Neuronal stem cell (in vitro differentiated cells): ENCODE measurements at places on chromosomes 6 and 20.
A peak's percentile ranks its signal among the peaks of the same experiment; 100 is the strongest.

DNA sequence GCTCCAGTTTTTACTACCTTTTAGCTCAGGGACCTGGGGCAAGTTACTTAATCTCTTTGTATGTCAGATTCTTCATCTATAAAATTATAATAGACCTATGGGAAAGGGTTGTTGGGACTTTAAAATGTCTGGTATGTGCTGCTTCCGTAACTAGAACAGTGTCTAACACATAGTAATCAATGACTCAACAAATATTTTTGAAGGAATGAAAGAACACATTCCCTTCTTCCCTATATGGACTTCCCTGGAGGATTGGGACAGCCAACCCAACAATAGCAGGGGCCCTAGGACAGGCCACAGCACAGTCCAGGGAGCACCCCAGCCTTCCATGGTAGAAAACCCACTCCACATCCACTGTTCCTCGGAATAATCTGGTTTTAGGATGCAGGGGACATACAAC, 50.7 kb upstream of the TPD52L1 start:
- H3K27ac ChIP-seq = no peak overlapping the region
- no peaks in the 10 kb centered on the region for H3K36me3 ChIP-seq
- peaks cover 15% of the 10 kb centered on the region for H3K4me1 ChIP-seq
- no peak overlapping the region for H3K4me3 ChIP-seq
- DNase-seq = no peak
- no peaks in the 10 kb centered on the region for H3K27me3 ChIP-seq

GRCh38 chr6:129153257-129153656, 270.3 kb downstream of the LAMA2 start:
- no peak for DNase-seq
- H3K27ac ChIP-seq = no peak overlapping the region
- no peaks in the 10 kb centered on the region for H3K27me3 ChIP-seq
- H3K4me1 ChIP-seq = no peaks in the 10 kb centered on the region

- no peaks in the 10 kb centered on the region for H3K36me3 ChIP-seq
- H3K27ac ChIP-seq = no peak overlapping the region
- H3K27me3 ChIP-seq = peaks cover 3% of the 10 kb centered on the region
These were observed 64.8 kb downstream of the SLC2A10 start for GRCh38 chr20:46774236-46774635.

DNA sequence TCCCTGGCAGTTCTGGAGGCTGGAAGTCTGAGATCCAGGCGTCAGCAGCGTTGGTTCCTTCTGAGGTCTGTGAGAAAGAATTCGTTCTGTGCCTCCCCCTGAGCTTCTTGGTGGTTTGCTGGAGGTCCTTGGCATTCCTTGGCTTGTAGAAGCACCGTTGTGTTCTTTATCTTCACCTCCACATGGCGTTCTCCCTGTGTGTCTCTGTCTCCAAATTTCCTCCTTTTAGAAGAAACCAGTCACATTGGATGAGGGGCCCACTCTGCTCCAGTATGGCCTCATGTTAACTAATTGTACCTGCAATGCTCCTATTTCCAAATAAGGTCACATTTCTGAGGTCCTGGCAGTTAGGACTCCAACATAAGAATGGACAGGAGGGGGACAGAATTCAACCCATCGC, 73.0 kb upstream of the BACH2 start:
- peaks cover 5% of the 10 kb centered on the region for H3K4me1 ChIP-seq
- no peaks in the 10 kb centered on the region for H3K36me3 ChIP-seq
- H3K27me3 ChIP-seq = no peaks in the 10 kb centered on the region
- no peak for DNase-seq

DNA sequence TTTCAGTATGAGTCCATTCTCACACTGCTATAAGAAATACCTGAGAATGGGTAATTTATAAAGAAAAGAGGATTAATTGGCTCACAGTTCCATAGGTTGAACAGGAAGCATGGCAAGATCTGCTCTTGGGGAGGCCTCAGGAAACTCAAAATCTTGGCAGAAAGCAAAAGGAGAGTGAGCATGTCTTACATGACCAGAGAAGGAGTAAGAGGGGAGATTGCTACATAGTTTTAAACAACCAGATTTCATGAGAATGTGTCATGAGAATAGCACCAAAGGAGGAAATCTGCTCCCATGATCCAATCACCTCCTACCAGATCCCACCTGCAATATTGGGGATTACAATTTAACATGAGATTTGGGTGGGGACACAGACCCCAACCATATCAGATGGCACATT, 672.4 kb downstream of the HTR1B start:
- no peaks in the 10 kb centered on the region for H3K4me1 ChIP-seq
- no peaks in the 10 kb centered on the region for H3K36me3 ChIP-seq
- H3K4me3 ChIP-seq = no peak overlapping the region
- H3K27ac ChIP-seq = no peak overlapping the region
- no peaks in the 10 kb centered on the region for H3K27me3 ChIP-seq

GRCh38 chr6:165845493-165845892, 182.5 kb upstream of the PDE10A start:
- H3K27ac ChIP-seq = no peak overlapping the region
- no peaks in the 10 kb centered on the region for H3K36me3 ChIP-seq

- H3K4me1 ChIP-seq = peaks cover 16% of the 10 kb centered on the region
- no peak for DNase-seq
- peak overlapping the region; percentile 60 for H3K4me3 ChIP-seq
- H3K27me3 ChIP-seq = no peaks in the 10 kb centered on the region
- no peaks in the 10 kb centered on the region for H3K36me3 ChIP-seq
These were observed 167.0 kb downstream of the ERMARD start for GRCh38 chr6:169918239-169918953.

- H3K27me3 ChIP-seq = no peaks in the 10 kb centered on the region
- DNase-seq = no peak
- no peak overlapping the region for H3K27ac ChIP-seq
- peaks cover 88% of the 10 kb centered on the region for H3K36me3 ChIP-seq
- H3K4me3 ChIP-seq = no peak overlapping the region
These were observed 4.9 kb downstream of the GTPBP2 start for GRCh38 chr6:43623880-43624785.

GRCh38 chr20:48635791-48636267, 192.0 kb downstream of the PREX1 start:
- no peak overlapping the region for H3K4me3 ChIP-seq
- H3K36me3 ChIP-seq = peaks cover 100% of the 10 kb centered on the region
- H3K27ac ChIP-seq = no peak overlapping the region

DNA sequence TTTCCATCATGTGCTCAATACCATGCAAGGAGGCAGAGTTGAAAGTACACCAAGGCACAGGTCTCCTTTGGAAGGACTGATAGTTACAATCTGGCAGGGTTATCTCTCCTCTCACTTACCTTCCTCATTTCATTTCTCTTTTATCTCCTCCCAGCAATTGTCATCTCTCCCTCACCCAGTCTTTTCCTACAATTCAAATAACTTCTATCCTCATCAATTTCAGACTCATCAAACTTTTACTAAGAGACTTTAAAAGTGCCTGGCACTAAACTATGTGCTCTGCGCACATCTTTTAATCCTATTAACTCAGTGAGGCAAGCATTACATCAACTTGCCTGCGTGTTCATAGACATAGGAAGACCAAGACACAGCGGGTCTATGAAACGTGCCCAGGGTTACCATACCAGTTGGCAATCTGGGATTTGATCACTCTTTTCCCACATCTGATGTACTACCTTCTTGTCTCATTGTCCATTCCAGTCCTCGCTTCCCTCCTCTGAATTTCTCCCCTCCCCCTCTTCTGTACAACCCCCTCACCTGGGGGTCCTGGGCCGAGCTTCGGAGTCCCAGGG, 1.2 kb downstream of the VARS1 start:
- peak overlapping the region; percentile 87 for H3K4me3 ChIP-seq
- H3K4me1 ChIP-seq = peaks cover 2% of the 10 kb centered on the region
- no peak for DNase-seq
- no peak overlapping the region for H3K27ac ChIP-seq
- no peaks in the 10 kb centered on the region for H3K27me3 ChIP-seq

DNA sequence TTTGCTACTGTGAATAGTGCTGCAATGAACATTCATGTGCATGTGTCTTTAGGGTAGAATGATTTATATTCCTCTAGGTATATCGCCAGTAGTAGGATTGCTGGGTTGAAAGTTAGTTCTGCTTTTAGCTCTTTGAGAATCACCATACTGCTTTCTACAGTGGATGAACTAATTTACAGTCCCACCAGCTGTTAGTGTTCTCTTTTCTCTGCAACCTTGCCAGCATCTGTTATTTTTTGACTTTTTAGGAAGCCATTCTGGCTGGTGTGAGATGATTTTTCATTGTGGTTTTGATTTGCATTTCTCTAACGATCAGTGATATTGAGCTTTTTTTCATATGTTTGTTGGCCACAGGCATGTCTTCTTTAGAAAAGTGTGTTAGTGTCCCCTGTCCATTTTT, 40.0 kb downstream of the PLG start:
- no peaks in the 10 kb centered on the region for H3K36me3 ChIP-seq
- H3K4me1 ChIP-seq = no peaks in the 10 kb centered on the region
- no peak for DNase-seq

- no peak for DNase-seq
- H3K4me1 ChIP-seq = peaks cover 49% of the 10 kb centered on the region
- peak overlapping the region; percentile 3 for H3K4me3 ChIP-seq
- H3K27ac ChIP-seq = peak overlapping the region; percentile 10
These were observed 6.0 kb downstream of the SDC4 start for GRCh38 chr20:45341939-45342854.

DNA sequence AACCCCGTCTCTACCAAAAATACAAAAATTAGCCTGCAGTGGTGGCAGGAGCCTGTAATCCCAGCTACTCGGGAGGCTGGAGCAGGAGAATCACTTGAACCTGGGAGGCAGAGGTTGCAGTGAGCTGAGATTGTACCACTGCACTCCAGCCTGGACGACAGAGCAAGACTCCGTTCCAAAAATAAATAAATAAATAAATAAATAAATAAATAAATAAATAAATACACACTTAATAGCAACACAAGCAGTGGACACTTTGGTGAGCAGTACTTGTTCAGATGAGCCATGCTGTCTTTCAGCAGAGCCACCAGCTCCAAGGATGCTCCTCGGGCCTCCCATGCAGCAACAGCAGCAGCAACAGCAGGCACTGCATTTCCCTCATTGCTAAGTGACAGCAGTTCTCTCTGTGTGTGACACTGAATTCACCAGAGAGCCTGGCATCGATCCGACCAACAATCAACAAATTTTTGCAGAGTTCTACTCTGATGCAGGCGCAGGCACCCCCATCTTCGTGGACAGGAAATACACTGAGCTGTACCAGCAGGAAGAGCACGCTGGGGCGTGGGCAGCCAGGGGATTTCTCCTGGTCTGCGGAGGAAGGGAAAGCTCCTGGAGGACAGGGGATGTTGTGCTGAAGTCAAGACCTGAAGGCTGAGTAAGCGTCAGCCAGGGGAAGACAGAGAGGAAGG, 54.0 kb upstream of the SNX9 start:
- DNase-seq = no peak
- H3K27me3 ChIP-seq = no peaks in the 10 kb centered on the region
- peaks cover 2% of the 10 kb centered on the region for H3K4me1 ChIP-seq
- no peak overlapping the region for H3K27ac ChIP-seq

- no peak overlapping the region for H3K27ac ChIP-seq
- H3K4me1 ChIP-seq = peaks cover 14% of the 10 kb centered on the region
- H3K4me3 ChIP-seq = no peak overlapping the region
These were observed 175.9 kb downstream of the DOK5 start for GRCh38 chr20:54651252-54651651.

GRCh38 chr6:21891080-21891479, 297.5 kb downstream of the SOX4 start:
- no peaks in the 10 kb centered on the region for H3K4me1 ChIP-seq
- no peak overlapping the region for H3K27ac ChIP-seq
- H3K36me3 ChIP-seq = no peaks in the 10 kb centered on the region
- no peaks in the 10 kb centered on the region for H3K27me3 ChIP-seq
- no peak for DNase-seq
- no peak overlapping the region for H3K4me3 ChIP-seq

GRCh38 chr6:98880486-98880885, 46.1 kb downstream of the POU3F2 start:
- no peaks in the 10 kb centered on the region for H3K4me1 ChIP-seq
- H3K27me3 ChIP-seq = no peaks in the 10 kb centered on the region
- H3K36me3 ChIP-seq = peaks cover 12% of the 10 kb centered on the region
- no peak overlapping the region for H3K4me3 ChIP-seq
- no peak for DNase-seq

GRCh38 chr20:63772781-63773518, 33.4 kb downstream of the SLC2A4RG start:
- H3K27ac ChIP-seq = no peak overlapping the region
- peaks cover 8% of the 10 kb centered on the region for H3K4me1 ChIP-seq
- peaks cover 49% of the 10 kb centered on the region for H3K36me3 ChIP-seq

- peaks cover 2% of the 10 kb centered on the region for H3K4me1 ChIP-seq
- no peaks in the 10 kb centered on the region for H3K36me3 ChIP-seq
- H3K27ac ChIP-seq = no peak overlapping the region
- H3K27me3 ChIP-seq = no peaks in the 10 kb centered on the region
These were observed 280.5 kb downstream of the CLVS2 start for GRCh38 chr6:123276546-123276980.

- H3K4me1 ChIP-seq = peaks cover 14% of the 10 kb centered on the region
- no peak overlapping the region for H3K27ac ChIP-seq
- no peak for DNase-seq
- H3K27me3 ChIP-seq = no peaks in the 10 kb centered on the region
- no peak overlapping the region for H3K4me3 ChIP-seq
These were observed 186.8 kb upstream of the RREB1 start for GRCh38 chr6:6920987-6921313.

GRCh38 chr20:4445784-4446183, 275.9 kb upstream of the PRND start:
- no peak overlapping the region for H3K4me3 ChIP-seq
- no peaks in the 10 kb centered on the region for H3K27me3 ChIP-seq
- DNase-seq = no peak
- no peaks in the 10 kb centered on the region for H3K36me3 ChIP-seq
- H3K27ac ChIP-seq = no peak overlapping the region

- no peak overlapping the region for H3K27ac ChIP-seq
- H3K36me3 ChIP-seq = no peaks in the 10 kb centered on the region
- H3K4me3 ChIP-seq = no peak overlapping the region
- H3K27me3 ChIP-seq = peaks cover 5% of the 10 kb centered on the region
These were observed 2.4 kb downstream of the SNAP25 start for GRCh38 chr20:10221021-10221420.

- H3K4me3 ChIP-seq = no peak overlapping the region
- no peaks in the 10 kb centered on the region for H3K36me3 ChIP-seq
- no peak overlapping the region for H3K27ac ChIP-seq
- no peaks in the 10 kb centered on the region for H3K27me3 ChIP-seq
These were observed 468.9 kb downstream of the PKHD1 start for GRCh38 chr6:51618563-51618962.

- no peak overlapping the region for H3K27ac ChIP-seq
- DNase-seq = no peak
- peaks cover 24% of the 10 kb centered on the region for H3K27me3 ChIP-seq
- H3K4me1 ChIP-seq = peaks cover 18% of the 10 kb centered on the region
These were observed 2.6 kb downstream of the TFEB start for GRCh38 chr6:41732591-41733359.

- no peaks in the 10 kb centered on the region for H3K36me3 ChIP-seq
- no peak overlapping the region for H3K4me3 ChIP-seq
- H3K4me1 ChIP-seq = no peaks in the 10 kb centered on the region
- no peak overlapping the region for H3K27ac ChIP-seq
- H3K27me3 ChIP-seq = no peaks in the 10 kb centered on the region
These were observed 45.4 kb downstream of the SIRPA start for GRCh38 chr20:1940581-1940980.

GRCh38 chr20:62243906-62244515, 5.7 kb downstream of the OSBPL2 start:
- no peak overlapping the region for H3K27ac ChIP-seq
- peaks cover 4% of the 10 kb centered on the region for H3K4me1 ChIP-seq
- H3K4me3 ChIP-seq = no peak overlapping the region
